Stimulated activated memory B cell treated with anti-CD40 and anti-IgM and Interleukin-4, amounts not matched to agents 10 μg/mL and 1 μg/mL and 100 μg/mL, for 72 hours (primary cell): ENCODE measurements at places on chromosomes 16 and 17.

DNA sequence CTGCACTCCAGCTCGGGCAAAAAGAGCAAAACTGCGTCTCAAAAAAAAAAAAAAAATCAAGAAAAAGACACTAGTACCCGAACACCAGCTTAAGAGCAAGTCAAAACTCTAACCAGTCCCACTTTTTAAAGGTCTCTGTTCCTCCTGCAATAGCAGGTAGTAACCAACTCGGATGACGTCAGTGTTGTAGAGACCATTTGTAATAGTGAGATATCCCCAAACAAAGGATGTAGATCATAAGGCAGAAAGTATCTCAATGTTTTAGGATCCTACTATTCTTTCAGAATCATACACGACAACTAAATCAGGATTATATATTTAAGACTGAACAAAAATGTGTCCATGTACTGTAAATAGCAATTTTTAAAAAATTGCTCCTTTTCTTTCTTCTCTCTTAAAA, 2.4 kb downstream of the JPT1 start:
- ATAC-seq = no peak

GRCh38 chr16:17574256-17574655, 103.5 kb upstream of the XYLT1 start:
- ATAC-seq = no peak

GRCh38 chr17:70074236-70074830, 692 bp upstream of the KCNJ16 start:
- ATAC-seq = no peak

- no peak for ATAC-seq
Measured at GRCh38 chr17:76688165-76688622, 22.6 kb downstream of the MXRA7 start.

GRCh38 chr16:86819533-86819892, 241.2 kb downstream of the FOXL1 start:
- no peak for ATAC-seq

DNA sequence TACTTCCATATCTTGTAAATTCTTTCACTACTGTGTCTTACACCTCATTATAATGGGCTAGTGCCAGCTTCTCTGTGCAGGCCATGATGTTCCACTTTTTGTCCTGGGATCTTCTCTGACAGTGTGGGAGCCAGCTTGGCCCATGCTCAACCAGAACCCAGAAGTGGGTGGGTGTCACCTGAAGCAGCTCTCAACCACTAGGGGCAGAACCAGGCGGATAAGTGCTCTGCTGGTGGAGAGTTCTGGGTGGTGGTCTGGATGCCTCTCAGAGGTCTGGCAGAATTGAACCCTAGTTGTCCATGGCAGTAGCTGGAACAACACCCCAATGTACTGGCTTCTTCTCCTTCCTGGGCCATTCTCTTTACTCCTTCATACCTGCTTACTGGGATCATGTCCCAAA, 254.1 kb upstream of the N4BP1 start:
- no peak for ATAC-seq
